Pulmonary artery endothelial cell (primary cell): ENCODE measurements at places on chromosomes 6 and 20.

- no peak for DNase-seq
These were observed 256.5 kb downstream of the HACE1 start for GRCh38 chr6:104603108-104603745.

- DNase-seq = no peak
These were observed 233.0 kb downstream of the GMPR start for GRCh38 chr6:16471222-16471909.

DNA sequence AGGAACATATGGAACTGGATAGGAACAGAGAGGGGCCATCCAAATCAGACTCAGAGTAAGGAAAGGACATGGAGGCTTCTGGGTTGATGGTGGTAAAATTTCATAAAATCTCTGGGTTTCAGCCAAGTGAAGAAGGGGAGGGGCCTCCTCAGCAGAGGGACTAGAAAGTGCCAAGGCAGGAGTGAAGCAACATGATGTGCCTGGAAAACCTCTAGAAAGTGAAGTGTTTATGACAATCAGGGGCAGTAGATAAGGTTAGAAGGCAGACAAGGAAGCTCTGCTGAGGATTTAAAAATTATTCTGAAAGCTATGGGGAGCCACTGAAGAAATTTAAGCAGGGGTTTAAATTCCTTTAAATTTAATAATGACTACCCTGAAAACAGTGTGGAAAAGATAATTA lies 126.0 kb upstream of the TENT5A start:
- no peak for DNase-seq

DNA sequence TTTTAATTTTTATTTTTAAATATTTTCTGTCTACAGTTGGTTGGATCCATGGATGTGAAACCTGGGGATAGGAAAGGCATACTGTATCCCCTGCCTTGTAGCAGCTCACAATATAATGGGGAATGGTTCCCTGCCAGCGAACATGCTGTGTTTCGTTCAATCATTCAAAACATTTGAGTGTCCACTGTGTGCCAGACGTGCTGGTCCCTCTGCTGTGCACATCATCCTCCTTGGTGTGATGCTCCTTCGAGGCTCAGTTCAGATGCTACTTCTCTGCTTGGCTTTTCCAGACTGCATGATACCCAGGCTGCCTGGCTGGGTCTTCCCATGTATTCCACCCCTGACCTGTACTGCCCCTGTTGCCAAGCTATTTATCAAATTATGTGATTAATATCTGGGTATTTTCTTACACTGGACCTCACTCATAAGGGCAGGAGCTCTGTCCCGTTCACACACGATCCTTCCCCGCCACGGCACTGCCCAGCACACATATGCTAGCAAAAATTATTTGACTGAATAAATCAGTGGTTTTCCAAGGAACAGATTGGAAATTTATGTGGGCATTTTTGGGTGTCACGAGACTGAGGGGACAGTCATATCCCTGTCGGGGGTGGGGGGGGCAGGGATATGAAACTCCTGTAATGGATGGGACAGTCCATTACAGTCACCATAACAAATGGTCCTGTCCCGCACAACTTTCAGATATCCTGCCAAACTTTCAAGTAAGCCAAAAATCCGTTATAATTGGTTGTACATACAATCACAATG lies 4.9 kb downstream of the SDCBP2 start:
- DNase-seq = no peak

- no peak for DNase-seq
These were observed 102.7 kb downstream of the KCNQ5 start for GRCh38 chr6:72724545-72724944.

DNA sequence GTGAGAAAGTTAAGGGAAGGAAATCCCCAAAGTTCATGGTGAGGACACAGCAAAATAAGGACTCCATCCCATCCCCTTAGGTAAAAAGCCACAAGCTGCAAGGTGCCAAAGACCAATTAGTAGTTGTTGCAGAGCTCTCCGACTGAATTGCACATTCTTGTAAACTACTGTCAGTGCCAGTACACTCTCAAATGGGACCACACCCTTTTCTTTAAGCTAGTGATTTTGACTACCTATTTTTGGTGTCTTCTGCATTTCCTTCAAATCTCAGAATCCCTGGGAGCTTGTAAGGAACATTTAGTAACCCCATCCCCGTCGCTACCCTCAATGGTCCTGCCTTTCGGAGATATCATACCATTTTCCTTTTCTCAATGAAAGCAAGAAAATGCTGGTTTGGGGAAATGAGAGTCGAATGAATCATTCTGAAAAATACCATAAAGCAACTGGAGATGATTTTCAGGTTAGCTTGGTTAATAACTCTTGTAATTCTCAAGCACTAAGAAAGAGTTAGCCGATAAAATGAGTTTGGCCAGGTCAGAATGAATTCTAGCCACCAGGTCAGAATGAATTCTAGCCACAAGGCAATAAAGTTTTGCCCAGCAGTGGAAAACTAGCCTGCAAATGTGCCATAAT lies 5.2 kb upstream of the HMGN3 start:
- no peak for DNase-seq

GRCh38 chr20:59455402-59456341 lies 148.7 kb upstream of the PHACTR3 start:
- no peak for DNase-seq

GRCh38 chr20:57468523-57469417 lies 56.2 kb downstream of the CTCFL start:
- no peak for DNase-seq

- DNase-seq = no peak
These were observed 276.7 kb downstream of the PLCB1 start for GRCh38 chr20:8408587-8409307.

GRCh38 chr6:27518881-27519795 lies 46.2 kb upstream of the ZNF184 start:
- DNase-seq = peak; percentile 44

DNA sequence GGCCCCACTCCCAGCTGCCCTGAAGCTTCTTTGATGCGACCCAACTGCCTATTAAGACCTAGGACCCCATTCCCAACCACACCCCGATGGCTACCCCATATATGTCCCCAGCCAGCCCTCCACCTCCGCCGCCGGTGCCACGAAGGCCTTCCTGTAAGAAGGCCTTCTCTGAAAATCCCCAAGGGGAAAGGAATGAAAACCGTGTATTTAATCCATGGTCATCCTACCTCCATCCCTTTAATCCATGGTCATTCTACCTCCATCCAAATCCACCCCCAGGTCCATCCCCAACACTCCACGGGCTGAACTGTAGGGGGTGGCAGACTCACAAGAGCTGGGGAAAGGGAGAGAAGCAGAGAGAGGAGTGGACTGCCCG lies 545 bp upstream of the VSX1 start:
- no peak for DNase-seq

DNA sequence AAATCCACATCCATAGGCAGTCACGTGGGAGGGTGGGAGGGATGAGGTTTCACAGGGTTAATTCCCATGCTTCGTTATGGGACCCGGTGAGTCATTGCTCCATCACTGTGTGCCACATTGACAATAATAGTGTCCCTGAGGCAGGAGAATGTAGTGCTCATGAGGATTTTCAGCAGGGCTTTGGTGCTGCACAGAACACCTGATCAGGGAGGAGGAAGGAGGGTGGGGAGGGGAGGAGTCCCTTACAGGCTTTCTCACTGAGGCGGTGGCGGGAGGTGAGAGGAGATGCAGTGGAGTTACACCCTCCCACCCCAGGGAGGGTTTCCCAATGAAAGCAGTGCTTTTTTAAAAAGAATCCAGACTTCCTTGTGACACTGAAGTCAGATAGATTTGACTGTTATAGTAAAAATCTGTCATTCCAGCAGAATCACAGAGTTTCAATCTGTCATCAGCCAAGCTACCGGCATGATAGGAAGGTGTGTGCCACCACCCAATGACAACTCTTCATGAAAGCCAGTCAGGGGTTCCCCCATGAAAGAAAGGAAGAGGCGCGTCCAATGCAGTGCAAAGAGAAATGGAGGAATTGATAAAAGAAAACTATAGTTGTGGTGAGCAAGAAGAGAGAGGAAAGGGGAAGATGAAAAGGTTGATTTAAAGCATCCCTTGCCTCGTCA lies 144.8 kb downstream of the TBC1D7 start:
- DNase-seq = no peak

DNA sequence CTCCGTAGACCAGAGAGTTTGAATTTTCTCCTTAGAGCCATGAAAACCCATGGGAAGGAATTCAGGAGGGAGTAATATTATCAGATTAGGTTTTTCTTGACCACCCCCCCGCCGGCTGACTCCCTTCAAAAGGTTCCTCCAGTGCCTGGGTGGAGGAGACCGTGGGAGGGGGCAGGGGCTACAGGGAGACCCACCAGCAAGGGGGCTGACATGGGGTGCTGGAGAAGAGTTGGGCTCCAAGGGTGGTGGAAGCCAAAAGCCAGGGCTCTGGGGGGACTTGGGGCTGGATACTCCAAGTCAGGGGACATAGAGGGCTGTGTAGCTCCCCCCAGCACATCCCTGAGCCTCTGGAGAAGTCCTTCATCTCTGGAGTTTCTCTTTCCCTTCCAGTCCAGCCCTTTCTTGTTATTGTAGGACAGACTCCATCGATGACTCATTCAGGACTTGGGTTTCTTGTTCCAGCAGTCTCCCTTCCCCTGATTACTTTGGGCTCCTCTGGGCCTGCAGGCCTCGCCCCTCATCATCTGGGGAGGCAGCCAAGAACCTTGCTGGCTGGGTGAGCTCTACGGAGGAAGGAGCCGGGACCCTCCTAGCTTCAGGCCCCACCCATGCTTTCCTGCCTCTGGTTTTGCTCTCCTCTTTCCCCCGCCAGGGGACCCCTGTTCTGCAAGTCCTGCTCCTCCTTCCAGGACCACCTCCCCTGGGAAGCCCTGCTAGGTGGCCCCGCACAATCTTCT lies 10.5 kb upstream of the KIAA1755 start:
- peak; percentile 83 for DNase-seq

GRCh38 chr20:39954621-39955020 lies 734.4 kb downstream of the MAFB start:
- no peak for DNase-seq

DNA sequence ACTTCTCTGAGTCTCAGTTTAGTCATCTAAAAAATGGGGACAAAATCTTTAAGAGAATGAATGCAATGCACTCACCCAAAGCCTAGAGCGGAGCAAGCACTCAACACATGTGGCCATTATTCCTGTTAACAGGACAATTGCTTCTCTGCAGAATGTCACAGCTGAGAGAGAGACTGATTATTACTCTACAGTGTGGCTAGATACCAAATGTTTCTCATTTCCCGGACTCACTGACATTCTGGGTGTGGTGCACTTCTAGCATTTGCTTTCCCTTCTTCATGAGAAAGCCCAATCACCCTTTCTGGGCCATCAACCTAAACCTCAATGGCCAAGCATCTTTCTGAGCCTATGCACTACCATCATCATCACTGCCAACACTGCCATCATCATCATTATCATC lies 273.9 kb downstream of the ZNF217 start:
- no peak for DNase-seq

DNA sequence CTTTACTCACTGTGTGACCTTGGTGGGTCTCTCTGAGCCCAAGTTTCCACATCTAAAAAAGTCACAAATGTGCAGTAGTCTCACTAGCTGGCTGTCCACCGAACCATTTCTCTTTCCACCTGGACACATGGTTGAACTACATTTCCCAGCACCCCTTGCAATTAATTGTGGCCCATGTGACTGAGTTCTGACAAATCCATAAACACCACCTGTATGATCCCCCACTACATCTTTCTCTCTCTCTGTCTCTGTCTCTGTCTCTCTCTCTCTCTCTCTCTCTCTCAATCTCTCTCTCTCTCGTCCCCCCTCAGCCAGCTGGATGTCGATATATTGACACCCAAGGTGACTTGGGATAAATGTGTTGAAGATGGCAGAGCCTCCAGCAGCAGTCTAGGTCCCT lies 42.8 kb downstream of the SNHG17 start:
- no peak for DNase-seq

GRCh38 chr20:44781791-44782190 lies 28.6 kb downstream of the RIMS4 start:
- no peak for DNase-seq

GRCh38 chr6:167493976-167494697 lies 169.3 kb downstream of the TTLL2 start:
- no peak for DNase-seq

GRCh38 chr6:31087494-31088089 lies 24.8 kb downstream of the C6orf15 start:
- DNase-seq = peak; percentile 68

GRCh38 chr20:40225596-40225995 lies 463.4 kb downstream of the MAFB start:
- no peak for DNase-seq

DNA sequence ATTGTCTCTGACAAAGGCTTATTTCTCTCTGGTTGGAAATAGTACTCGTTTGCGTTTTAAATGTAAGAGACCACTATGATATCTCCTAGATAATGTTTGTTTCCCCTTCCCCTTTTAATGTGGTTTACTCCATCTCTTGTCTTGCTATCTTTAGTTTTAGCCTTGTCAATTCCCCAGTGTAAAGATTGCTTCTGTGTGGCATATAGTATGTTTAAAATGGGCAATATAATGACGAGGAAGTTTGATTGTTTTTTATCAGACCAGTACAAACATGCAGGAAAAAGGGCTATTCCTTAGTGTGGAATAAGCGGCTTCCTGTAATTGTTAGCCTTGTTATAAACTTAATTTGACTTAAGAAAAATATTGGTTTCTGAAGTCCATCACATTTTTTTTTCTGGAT lies 3.1 kb downstream of the QKI start:
- no peak for DNase-seq

DNA sequence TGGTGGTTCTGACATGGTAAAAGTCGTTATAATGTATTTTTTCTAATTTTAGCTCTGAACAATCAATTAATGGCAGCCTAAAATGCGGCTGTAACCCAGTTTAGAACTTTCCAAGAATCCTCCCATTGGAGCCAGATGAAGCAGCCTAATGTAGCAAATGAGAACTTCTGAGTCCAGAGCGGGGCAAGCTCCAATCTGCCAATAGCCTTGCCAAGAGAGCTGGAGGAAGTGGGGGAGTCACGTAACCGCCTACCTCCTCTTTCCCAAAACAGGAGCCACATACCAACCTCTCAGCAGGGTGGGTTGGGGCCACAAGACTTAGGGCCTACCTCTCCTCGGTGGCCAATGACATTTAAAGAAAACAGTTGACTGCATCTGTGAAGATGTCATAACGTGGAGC lies 230.6 kb downstream of the SOD2 start:
- DNase-seq = no peak

DNA sequence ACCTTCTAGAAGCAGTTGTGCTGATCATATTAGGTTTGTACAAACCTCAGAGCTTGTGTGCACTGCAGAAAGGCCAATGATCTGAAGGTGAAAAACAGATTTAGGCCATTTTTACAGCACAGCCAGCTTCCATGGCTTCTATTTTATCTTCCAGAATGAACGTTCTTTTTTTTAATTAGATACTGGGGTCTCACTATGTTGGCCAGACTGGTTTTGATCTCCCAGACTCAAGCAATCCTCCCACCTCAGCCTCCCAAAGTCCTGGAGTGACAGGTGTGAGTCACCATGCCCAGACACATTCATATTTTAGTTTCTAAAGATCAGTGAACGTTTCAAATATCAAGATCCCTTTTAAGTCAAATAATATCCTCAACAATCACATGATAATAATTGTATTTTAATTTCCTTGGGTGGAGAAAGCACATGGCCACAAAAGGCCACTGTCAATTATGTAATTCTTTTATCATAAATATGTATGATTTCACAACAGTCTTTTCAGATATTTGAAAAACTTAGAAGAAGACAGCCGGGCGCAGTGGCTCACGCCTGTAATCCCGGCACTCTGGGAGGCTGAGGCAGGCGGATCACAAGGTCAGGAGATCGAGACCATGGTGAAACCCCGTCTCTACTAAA lies 326.7 kb upstream of the JARID2 start:
- DNase-seq = no peak
